ENCODE measurements at places on chromosomes 4 and X.

DNA sequence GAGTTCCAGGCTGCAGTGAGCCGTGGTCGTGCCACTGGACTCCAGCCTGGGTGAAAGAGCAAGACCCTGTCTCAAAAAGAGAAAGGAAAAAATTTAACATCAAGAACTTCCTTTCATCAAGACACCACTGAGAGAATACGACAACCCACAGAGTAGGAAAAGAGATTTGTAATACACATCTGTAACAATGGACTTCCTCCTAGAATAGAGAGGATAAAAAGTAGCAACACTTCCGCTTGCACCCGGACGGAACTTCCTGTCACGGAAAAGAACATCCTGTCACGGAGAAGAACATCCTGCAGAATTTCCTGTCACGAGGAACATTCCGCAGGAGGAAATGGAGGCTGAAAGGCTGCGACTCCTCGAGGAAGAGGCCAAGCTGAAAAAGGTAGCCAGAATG lies at the start of gene DCAF4L1:
Gene DCAF4L1, plus strand, starts transcription at position 301 of the 400 bp plus-strand sequence. Its CDS starts 37 bp downstream, at position 338.
- no peak for DNase-seq

GRCh38 chr4:122458625-122459024 lies 2.1 kb upstream of the IL2 start:
- DNase-seq, result no peak

DNA sequence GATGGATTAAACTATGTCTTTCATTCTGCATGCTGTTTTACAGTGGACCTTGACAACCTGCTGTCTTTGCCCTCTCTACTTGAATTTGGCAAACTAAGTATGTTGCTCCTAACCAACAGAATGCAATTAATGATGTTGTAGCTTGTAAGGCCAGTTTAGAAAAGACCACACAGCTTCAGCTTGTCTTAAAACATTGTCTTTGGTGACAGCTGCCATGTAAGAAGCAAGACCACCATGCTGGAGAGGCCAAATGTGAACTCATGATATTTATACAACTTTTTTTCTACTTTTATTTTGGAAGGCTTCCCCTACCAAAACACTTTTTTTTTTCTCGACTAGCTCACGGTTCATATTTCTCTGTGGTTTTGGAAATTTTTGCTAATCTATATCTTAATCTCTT lies 278.0 kb upstream of the GNPDA2 start:
- DNase-seq, result no peak

DNA sequence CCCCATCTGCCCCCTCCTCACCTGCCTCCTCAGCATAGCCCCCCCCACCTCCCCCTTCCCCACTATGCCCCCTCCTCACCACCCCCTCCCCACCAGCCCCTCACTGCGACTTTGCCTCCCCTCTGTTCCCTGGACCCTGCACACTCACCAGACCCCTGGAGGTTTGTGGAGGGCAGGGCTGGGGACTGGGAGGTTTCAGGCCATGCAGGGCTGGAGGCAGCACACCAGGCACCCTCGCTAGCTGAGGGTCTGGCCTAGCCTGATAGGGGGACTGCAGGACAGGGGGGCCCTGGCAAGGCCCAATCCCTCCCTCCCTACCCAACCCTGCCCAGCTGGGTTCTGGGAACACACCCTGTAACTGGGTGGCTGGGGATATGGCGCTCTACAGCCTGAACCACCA lies 28.0 kb downstream of the TACC3 start:
- DNase-seq, result no peak

DNA sequence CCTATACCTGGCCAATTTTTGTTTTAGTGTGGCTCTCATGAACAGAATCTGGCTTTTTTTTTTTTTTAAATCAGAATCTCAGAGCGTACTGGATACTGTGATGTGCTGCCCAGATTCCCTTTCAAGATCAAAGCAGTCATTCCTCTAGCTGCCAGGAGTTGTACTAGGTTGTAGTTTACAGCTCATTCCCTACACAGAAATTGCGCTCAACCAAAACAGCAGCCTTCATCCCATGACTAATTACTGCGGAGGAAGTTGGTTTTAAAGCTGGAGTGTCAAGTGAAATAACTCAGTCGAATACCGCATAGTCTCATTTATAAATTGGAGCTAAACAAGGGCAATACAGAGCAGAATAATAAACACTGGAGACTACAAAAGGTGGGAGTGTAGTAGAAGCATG lies 12.2 kb upstream of the TMPRSS11B start:
- DNase-seq, result no peak
